Lung (tissue), 17 donors: ENCODE measurements at places on chromosomes 5 and 9.

- DNase-seq = no peak
Observed at GRCh38 chr5:96538808-96539250, 105.8 kb upstream of the PCSK1 start.

- no peak for DNase-seq
Observed at GRCh38 chr5:174172152-174172551, 126.6 kb downstream of the NSG2 start.

- peak; percentile 61 for DNase-seq
Observed at GRCh38 chr5:133565993-133566392, 46.3 kb downstream of the FSTL4 start.

GRCh38 chr5:55226934-55227663 is at the start of gene MCIDAS:
MCIDAS (minus strand) TSS chr5:55227315; CDS start chr5:55227138, 177 bp downstream.
- peak; percentile 59 for DNase-seq
